ENCODE measurements at places on chromosomes 1 and 21.

GRCh38 chr1:229669333-229669732 lies 43.3 kb downstream of the URB2 start:
- DNase-seq: no peak

GRCh38 chr1:176864211-176864610 lies 300.3 kb downstream of the ASTN1 start:
- DNase-seq: no peak

GRCh38 chr1:172473302-172473701 lies 29.4 kb upstream of the PIGC start:
- no peak for DNase-seq

- DNase-seq: no peak
Observed at GRCh38 chr1:180112984-180113647, 41.6 kb upstream of the QSOX1 start.

- DNase-seq: no peak
Observed at GRCh38 chr1:246632281-246633168, 66.3 kb downstream of the CNST start.

Data from NCI-H510A treated with DMSO at 0.1 percent for 48 hours (cell line).